Aorta (tissue), 5 donors: ENCODE measurements at places on chromosomes 2 and 18. TPM values are rescaled to one million over a fixed set of nuclear protein-coding genes. Genes with fewer than 3 reads are reported as not detected.

DNA sequence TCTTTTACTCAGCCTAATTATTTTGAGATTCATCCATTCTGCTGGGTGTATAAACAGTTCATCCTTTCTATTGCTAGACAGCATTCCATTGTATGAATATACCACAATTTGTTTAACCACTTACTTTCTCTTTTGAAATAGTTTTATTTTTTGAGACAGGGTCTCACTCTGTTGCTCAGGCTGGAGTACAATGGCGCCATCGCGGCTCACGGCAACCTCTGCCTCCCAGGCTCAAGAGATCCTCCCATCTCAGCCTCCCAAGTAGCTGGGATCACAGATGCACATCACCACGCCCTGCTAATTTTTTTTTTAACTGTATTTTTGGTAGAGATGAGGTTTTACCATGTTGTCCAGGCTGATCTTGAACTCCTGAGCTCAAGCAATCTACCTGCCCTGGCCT is 54.5 kb downstream of the USP37 start:
- no peaks in the 10 kb centered on the region for H3K27me3 ChIP-seq
- H3K4me3 ChIP-seq = no peak overlapping the region
- H3K4me1 ChIP-seq = no peaks in the 10 kb centered on the region
- DNase-seq = no peak
- no peaks in the 10 kb centered on the region for H3K36me3 ChIP-seq

GRCh38 chr2:206915121-206915520 is 24.2 kb upstream of the CPO start:
- DNase-seq = no peak
- H3K36me3 ChIP-seq = no peaks in the 10 kb centered on the region
- H3K4me3 ChIP-seq = no peak overlapping the region
- no peaks in the 10 kb centered on the region for H3K4me1 ChIP-seq

GRCh38 chr18:76712511-76713140 is 109.7 kb upstream of the ZNF236 start:
- H3K4me1 ChIP-seq = no peaks in the 10 kb centered on the region
- no peaks in the 10 kb centered on the region for H3K36me3 ChIP-seq
- H3K27me3 ChIP-seq = no peaks in the 10 kb centered on the region
- H3K27ac ChIP-seq = no peak overlapping the region
- H3K4me3 ChIP-seq = no peak overlapping the region

DNA sequence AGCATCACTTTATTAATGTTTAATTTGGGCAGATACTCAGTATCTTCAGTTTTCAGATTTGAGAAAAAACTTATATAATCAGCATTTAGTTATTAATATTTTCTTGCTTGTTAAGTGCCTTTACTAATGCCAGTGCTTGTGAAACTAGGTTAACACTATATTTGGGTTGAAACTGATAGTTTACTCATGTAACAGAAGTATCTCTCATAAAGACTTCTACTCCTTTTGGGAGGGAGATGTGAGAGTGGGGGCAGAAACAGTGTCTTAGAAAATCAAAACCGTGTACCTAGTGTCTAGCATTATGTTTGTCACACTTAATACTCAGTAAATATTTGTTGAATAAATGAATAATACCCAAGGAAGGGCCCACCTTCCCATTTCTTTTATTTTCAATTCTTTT is 129.5 kb downstream of the MSTN start:
- H3K36me3 ChIP-seq = no peaks in the 10 kb centered on the region
- H3K4me3 ChIP-seq = no peak overlapping the region
- H3K27me3 ChIP-seq = no peaks in the 10 kb centered on the region
- no peak for DNase-seq
- H3K4me1 ChIP-seq = no peaks in the 10 kb centered on the region
- H3K27ac ChIP-seq = no peak overlapping the region

DNA sequence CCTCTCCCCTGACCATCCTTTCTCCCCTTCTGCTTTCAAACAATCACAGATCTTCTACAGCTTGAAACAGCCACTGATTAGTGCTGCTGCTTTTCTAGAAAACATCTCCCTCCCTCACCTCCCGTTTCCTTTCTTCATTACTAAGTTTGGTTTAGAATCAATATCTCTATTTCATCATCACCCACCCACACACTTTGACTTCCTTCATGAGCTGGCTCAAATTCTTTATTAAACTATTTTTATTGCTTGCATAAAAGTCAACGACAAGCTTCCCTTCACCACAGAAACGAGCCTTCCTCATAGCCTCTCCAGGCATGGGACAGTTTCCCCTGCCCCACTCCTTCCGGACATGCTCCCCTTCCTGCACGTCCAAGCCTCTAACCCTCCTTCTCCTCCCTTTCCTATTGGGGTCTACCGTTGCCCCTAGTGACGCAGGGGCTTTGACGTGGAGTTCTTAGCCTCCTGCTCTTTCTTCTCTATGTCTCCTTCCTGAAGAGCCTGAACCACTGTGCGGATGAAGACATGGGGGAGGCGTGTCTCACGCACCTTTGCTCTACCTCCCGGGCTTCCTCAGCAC is 172.0 kb downstream of the AFF3 start:
- no peaks in the 10 kb centered on the region for H3K36me3 ChIP-seq
- no peaks in the 10 kb centered on the region for H3K27me3 ChIP-seq
- no peak overlapping the region for H3K4me3 ChIP-seq
- H3K27ac ChIP-seq = no peak overlapping the region
- H3K4me1 ChIP-seq = no peaks in the 10 kb centered on the region

DNA sequence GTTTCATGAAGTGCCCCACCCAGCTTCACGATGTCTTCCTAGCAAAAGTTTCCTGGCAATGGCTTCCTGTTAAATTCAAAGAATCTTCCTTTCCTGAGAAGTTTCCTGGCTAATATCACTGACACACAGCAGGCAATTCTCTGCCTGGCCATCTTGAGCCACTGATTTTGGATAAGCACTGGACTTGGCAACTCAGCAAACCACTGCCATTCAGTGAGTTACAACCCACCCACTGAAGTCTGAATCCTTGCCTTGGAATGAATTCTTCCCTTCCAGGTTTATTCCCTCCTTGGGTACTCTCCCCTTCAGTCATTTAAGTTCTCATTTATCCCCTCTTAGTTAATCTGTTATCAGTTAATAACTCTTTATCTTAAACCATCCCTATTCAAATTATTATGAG is 426.0 kb downstream of the MBD2 start:
- no peak overlapping the region for H3K4me3 ChIP-seq
- no peaks in the 10 kb centered on the region for H3K27me3 ChIP-seq
- H3K4me1 ChIP-seq = no peaks in the 10 kb centered on the region
- no peak overlapping the region for H3K27ac ChIP-seq

DNA sequence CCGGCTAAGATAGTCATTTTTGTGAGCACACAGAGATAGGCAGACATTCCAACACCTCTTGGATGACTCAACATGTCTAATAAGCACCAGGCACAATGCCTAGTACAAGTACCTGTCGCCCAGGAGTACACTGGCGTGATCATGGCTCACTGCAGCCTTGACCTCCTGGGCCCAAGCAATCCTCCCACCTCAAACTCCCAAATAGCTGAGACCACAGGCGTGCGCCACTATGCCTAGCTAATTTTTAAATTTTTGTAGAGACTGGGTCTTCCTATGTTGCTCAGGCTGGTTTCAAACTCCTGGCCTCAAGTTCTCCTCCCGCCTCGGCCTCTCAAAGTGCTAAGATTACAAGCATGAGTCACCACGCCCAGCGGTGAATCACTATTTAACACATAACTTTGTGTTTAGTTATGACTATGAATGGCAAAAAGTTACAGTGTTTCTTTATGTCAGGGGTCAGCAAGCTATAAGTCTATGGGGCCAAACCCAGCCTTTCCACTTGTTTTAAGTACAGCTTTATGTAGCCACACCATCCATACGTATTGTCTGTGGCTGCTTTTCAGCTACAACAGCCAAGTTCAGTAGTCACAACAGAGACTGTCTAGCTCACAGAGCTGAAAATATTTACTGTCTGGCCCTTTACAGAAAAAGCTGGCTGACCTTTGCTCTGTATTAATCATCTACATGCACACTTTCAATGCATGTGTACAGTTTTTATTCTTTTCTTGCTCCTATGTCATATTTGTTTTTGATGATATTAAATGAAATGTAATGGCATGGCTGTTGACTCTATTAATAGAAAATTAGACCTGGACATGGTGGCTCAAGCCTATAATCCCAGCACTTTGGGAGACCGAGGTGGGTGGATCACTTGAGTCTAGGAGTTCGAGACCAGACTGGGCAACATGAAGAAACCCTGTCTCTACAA is 18.7 kb downstream of the ORC2 start:
- H3K27me3 ChIP-seq = no peaks in the 10 kb centered on the region
- H3K4me3 ChIP-seq = no peak overlapping the region
- no peaks in the 10 kb centered on the region for H3K4me1 ChIP-seq
- H3K27ac ChIP-seq = no peak overlapping the region
- peaks cover 5% of the 10 kb centered on the region for H3K36me3 ChIP-seq

DNA sequence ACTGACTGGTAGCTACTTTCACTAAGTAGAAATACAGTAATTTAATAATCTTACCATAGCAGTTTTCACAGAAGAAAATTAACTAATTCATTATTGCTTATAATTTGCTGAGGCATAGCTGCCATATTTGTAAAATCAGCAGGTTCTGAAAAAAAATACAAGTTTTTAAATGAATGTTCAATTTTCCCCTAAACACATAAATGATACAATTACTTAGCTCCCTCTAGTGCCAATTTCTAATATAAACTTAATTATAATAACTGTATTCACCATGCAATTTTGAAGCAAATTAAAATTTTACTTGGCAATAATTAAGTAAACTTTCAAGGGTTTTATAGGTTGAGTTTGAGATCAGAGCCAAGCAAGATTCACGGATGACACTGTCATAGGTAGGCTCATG is 1321.6 kb upstream of the ACVR2A start:
- no peak overlapping the region for H3K4me3 ChIP-seq
- H3K4me1 ChIP-seq = no peaks in the 10 kb centered on the region
- H3K36me3 ChIP-seq = no peaks in the 10 kb centered on the region
- DNase-seq = no peak
- no peaks in the 10 kb centered on the region for H3K27me3 ChIP-seq
- no peak overlapping the region for H3K27ac ChIP-seq

KCNE4 gene
- 10.9 TPM for total RNA-seq
